ENCODE measurements at places on chromosomes 1 and 21.

DNA sequence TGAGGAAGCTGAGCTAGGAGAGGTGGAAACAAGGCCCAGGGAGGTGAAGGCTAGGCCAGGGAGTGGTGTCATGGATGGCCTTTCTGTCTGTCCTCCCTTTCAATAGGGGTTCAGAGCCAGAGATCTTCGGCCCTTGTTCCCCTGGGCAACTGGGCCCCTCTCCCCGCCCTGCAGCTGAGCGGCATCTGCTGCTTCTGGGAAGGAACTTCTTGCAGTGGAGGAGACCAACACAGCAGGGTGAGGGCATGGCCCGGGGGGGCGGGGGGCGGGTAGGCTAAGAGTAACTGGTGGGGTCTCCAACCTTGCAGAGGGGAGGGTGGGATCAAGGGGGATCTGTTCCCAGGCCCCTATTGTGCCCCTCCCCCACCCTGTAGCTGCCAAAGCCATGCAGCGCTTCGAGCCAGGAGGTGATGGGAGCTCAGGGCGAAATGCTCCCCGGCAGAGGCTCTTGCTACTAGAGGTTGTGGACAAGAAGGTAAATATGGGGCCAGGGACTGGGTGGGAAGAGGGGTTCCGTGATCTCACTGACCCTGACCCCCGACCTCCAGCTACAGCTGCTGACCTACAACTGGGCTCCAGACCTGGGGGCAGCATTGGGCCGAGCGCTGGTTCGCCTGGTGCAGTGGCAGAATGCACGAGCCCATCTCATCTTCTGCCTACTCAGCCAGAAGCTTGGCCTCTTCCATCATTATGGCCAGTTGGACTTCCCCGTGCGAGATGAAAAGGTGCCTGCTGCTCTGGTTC lies 11.7 kb downstream of the HYI start:
- DNase-seq: no peak

GRCh38 chr1:31505911-31506497 lies 70.3 kb upstream of the TINAGL1 start:
- no peak for DNase-seq

DNA sequence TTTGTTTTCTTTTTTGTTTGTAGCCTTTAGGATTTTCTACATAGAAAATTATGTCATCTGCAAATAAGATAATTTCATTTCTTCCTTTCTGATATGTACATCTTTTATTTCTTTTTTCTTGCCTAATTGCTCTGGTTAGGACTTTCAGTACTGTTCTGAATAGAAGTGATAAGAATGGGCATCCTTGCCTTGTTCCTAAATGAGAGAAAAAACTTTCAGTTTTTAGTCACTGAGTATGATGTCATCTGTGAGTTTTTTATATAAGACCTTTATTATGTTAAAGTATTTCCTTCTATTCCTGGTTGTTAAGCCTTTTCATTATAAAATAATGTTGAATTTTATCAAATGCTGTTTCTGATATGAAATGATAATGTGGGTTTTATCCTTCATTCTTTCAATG lies 76.0 kb upstream of the SLC35F3 start:
- DNase-seq: no peak

DNA sequence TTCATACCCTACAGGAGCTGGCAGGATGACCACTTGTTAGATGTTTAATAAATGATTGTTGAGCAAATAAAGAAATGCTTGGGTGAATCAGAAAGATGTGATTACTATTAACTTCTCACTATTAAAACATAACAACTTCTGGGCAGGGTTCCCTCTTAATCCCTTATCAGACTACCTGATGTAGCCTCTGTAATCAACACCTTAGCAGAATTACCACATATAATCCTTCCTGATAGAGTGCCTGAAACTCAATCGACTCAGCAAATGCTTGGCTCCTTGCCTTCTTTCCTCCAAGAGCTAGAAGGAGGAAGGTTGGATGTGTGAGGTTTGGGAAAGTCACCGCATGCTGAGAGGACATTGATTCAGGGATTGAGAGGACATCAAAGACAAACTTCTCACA lies 34.8 kb upstream of the DSCAM start:
- no peak for DNase-seq

DNA sequence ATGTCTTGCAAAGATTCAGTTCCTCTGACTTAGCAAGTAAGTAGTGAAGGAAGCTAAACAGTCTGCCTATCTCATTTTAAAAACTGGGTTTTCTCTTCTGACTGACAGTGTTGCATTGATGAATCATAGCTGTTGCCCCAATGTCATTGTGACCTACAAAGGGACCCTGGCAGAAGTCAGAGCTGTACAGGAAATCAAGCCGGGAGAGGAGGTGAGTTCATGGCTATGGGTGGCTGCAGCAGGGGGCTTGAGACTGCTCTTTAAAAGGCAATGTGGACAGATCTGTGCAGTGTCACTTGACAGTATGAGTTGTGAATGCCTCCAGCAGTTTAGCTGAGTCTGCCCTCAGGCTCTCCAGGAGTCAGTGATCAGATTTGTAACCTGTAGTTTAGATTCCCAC lies 46.6 kb downstream of the SMYD2 start:
- DNase-seq: no peak

DNA sequence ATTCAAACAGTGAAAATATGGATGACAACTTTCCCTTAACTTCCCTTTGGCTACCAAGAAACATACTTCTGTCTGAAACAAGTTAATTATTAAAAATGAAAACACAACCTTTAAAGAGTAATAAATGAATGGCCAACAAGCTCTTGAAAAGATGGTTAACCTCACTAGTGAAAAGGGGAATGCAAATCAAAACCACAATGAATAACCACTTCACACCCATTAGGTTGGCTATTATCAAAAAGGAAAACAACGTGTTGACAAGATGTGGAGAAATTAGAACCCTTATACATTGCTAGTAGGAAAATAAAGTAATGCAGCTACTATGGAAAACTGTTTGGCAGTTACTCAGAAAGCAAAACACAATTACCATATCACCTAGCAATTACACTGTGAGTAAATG lies 14.1 kb downstream of the COP1 start:
- no peak for DNase-seq

DNA sequence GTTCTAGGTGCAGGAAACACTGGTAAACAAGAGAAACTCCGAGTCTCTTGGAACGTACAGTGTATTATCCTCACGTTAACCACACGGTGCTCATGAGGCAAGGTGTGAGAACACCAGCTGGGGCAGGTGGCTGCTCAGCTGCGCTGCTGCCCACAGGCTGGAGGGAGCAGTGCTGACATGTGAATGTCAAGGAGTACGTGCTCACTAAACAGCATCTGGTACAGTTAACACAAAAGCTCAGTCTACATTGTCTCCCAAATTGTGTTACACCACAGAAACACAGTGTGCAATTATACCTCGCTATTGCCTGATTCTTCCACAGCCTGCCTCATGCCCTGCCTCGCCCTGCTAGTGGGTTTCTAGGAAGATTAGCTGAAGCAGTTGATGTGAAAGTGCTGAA lies 138.4 kb downstream of the GLIS1 start:
- no peak for DNase-seq

DNA sequence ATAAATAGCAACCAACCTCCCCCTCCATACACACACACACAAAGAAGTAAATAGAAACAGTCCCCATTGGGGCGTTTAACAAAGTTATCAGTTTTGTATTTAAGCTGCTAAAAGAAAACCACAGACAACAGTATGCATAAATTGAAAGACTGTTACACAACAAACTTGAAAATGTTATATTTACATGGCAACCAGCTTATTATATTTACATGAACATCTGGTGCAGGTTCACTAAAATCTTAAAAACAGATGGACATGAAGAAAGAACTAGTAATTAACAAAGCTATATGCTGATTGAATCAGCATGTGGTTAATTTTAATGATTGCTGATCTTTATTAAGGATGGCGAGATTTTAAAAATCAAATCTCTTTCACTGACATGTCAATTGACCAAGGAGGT lies 384.7 kb downstream of the LRRIQ3 start:
- no peak for DNase-seq

GRCh38 chr1:196661345-196661744 lies 9.5 kb downstream of the CFH start:
- no peak for DNase-seq

DNA sequence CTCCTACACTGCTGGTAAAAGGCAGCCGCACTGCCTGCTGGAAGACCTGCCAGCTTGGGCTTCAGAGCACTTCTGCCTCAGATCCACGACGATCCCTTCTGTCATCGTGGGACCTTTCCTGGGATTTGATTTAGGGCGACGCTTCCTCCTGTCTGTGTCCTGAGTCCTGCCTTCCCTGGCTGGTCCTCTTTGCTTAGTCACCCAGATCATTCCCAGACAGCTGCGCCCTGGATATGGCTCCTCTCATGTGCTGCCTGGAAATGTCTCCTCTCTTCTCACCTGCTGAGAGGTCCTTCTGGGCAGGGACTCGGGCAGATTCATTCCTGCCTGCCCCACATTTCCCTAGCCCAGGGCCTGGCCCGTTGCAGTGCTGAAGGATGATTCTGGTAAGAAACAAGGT lies 72.4 kb upstream of the POU3F1 start:
- DNase-seq: no peak

- no peak for DNase-seq
These were observed 84.1 kb downstream of the MRPS6 start for GRCh38 chr21:34157521-34157920.

- no peak for DNase-seq
These were observed 56.8 kb downstream of the NDUFS5 start for GRCh38 chr1:39082811-39083576.

- DNase-seq: peak; percentile 51
These were observed 4.4 kb upstream of the BARHL2 start for GRCh38 chr1:90721210-90722194.

- peak; percentile 86 for DNase-seq
These were observed at the start of gene MAP7D1 for GRCh38 chr1:36155408-36156328. MAP7D1 (plus strand) TSS chr1:36156160; CDS start chr1:36156418, 258 bp downstream.

DNA sequence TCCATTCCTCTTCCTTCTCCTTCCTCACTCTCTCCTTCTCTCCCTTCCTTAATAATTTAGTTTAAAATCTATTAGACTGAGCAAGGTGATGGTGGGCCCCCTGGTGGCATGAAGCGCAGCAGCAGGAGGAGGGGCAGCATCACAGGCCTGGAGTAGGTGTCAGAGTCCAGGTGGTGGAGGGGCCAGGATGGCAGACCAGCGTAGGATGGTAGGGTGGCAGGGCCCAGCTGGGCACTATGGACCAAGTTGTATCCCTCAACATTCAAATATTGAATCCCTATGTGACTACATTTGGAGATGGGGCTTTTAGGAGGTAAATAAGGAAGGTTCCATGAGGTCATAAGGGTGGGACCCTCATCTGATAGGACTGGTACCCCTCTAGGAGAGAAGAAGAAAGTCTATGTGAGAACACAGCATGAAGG lies 61.0 kb downstream of the WDR4 start:
- peak; percentile 62 for DNase-seq

- DNase-seq: no peak
These were observed 33.9 kb upstream of the ATP2B4 start for GRCh38 chr1:203592730-203593129.

- no peak for DNase-seq
These were observed 7.1 kb upstream of the RASAL2 start for GRCh38 chr1:178086766-178087165.

DNA sequence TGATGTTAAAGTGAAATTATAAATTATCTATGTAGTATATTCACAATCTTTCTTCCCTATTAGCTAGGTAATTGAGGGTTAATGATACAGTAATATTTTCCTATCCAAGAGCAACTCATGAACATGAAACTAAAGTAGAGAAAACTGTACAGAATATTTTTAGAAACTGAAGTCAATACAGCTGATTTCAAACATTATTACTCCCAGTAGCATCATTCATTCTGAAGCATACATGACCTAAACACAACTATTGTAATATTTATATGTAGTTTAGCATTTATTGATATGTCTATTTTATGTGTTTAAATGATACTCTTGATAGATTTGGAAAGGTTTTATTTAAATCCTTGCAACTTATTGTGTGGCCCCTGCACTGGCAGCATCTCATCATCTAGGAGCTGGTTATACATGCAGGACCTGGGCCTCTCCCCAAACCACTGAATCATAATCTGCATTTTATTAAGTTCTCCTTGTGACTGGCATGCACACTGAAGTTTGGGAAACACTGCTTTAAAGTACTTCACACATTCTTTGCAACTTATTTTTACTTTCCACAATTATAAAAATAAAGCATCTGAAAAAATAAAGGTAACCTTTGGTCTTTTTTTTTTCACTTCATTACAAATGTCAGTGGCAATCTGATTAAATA lies 199.9 kb downstream of the LRRC40 start:
- no peak for DNase-seq

DNA sequence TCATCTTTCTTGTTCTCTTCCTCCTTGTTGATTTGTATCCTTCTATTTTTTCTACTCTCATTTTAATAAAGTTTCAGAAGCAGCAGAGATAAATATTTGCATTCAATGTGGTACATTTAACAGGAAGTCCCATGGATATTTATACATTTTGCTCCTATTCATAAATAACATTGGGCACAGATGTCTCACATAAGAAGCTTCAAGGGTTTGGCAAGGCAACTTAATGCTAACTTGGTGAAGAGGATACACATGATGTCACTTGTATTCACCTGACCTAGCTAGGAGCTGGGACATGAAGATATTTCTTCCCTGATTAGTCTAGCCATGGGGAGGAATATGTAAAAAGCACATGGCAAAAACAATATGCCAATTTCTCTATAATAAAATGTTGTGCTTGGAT lies 65.1 kb upstream of the DUSP10 start:
- DNase-seq: no peak

DNA sequence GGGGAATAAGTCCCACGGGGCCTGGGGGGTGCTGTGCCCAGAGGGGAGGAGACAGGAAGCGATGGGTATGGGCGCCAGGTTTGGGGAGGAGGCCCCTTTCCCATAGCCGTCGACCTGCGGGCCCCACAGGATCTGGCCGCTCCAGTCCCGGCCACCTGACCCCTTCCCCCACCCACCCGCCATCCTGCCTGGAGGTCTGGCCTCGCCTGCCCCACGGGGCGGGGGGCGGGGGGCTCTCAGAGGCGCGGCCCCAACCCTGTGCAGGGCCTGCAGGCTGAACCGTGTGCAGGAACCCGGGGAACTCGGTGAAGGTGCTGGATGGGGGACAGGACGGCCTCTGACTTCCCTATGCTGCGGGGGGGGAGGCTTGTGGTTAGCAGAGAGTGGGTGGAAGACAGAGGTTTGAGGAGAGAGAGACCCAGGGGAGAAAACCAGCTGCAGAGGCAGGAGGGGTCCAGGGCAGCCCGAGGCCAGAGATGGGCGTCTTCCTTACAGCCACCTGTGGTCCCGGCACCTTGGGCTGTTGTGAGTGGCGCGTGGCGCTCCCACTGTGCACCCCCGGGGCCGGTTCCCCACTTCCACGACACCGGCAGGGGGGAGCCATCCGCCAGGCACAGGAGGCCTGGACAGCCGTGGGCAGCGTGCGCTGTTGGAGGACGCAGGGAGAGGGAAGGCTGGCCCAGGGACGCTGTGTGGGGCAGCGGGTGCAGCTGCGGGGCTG lies 2.5 kb upstream of the TNFRSF18 start:
- peak; percentile 64 for DNase-seq

DNA sequence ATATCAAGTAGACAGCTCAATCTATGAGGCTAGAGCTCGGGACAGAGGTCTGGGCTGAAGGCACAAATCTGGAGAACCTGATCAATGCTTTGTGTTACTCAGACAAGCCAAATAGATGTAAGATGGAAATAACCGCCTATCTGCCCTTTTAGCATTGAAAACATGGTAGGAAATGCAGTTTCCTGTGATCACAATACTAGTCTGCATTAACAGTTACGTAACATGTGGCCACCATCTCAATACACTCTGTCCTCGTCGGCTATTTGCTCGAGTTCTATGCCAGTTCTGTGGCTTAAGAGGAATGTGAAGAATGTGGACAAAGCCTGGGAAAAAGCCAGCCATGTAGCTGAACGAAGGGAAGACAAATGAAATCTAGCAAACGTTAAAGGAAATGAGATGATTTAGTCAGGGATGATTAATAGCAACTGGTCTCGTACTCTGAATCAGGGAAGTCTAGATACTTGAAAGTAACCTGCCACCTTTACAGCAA lies 73.3 kb downstream of the HSF2BP start:
- DNase-seq: no peak

Measured in stimulated activated CD4-positive, alpha-beta T cell treated with anti-CD3 and anti-CD28 coated beads, Interleukin-4, amount 100 ng/mL, for 1 hour (primary cell).